ENCODE measurements at places on chromosomes 6 and 20.

DNA sequence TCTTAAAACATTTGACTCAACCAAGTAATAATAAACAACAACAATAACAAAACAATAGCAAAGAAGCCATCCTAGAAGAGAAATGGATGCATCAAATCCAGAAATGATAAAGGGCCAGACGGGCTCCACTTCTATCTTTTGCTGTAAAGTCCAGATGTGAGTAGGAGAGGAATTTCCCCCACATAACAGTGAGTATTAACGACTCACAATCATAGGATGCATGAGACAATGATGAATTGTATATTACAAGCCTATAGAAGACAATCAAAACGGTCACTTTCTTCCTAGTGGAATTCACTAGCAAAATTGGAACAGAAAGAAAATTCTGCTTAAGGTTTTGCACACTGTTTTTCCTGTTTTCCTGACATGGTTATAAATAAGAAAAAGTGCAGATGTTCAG is 97.0 kb upstream of the PREP start:
- no peaks in the 10 kb centered on the region for H3K36me3 ChIP-seq
- no peaks in the 10 kb centered on the region for H3K27me3 ChIP-seq
- H3K27ac ChIP-seq = no peak overlapping the region
- no peak for DNase-seq
- peaks cover 5% of the 10 kb centered on the region for H3K4me1 ChIP-seq
- H3K4me3 ChIP-seq = no peak overlapping the region

DNA sequence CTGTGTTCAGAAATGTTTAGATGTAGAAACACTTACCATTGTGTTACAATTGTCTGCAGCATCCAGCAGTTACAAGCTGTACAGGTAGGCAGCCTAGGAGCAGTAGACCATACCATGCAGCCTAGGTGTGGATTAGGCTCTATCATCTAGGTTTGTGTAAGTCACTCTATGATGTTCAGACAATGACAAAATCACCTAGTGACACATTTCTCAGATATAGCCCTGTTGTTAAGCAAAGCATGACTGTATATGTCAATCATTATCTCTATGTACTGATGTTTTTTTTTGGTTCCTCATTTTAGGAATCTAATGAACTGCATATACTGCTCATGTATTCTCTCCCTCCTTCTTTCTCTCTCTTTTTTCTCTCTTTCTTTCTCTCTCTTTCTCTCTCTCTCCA is 22.2 kb downstream of the CST8 start:
- peaks cover 19% of the 10 kb centered on the region for H3K4me1 ChIP-seq
- no peak overlapping the region for H3K4me3 ChIP-seq
- H3K36me3 ChIP-seq = no peaks in the 10 kb centered on the region
- H3K27me3 ChIP-seq = no peaks in the 10 kb centered on the region
- DNase-seq = no peak
- H3K27ac ChIP-seq = no peak overlapping the region

DNA sequence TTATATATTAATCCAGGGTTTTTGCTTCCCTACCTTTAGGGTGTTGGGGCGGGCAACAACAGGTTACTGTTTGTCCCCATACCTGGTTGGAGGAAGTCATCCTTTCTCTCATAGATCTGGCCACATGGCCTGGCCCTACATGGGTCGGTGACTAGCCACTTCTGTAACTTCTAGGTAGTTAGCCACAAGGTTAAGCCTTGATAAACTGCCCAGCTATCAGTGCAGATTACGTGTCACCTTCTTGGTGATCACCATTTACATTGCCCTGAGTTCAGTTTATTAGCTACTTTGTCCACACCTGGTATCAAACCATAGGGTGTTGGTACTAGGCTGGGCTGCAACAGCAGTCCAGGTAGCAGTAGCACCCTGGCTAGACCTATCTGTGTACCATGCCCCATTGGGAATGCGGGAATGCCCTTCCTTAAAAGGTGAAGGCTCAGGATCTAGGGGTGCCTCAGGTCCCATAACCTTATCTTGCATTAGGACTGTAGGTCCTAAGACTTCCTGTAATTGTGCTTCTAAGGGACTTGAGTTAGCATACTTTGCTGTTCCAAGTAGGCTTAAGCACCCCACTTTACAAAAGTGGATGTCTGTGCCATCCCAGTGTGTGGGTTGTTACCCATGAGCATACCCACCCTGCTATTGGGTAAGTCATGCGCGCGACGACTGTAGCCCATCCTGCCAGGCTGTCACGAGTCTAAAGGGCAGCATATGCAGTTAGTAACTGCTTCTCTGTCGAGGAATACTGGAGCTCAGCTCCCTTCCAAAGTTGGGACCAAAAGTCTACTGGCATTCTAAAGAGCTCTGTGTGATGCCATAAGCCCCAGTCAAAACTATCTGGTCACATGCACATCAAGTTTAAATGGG is 5.2 kb downstream of the ZKSCAN3 start:
- peaks cover 11% of the 10 kb centered on the region for H3K36me3 ChIP-seq
- H3K4me3 ChIP-seq = peak overlapping the region; percentile 94
- DNase-seq = no peak
- no peaks in the 10 kb centered on the region for H3K27me3 ChIP-seq

DNA sequence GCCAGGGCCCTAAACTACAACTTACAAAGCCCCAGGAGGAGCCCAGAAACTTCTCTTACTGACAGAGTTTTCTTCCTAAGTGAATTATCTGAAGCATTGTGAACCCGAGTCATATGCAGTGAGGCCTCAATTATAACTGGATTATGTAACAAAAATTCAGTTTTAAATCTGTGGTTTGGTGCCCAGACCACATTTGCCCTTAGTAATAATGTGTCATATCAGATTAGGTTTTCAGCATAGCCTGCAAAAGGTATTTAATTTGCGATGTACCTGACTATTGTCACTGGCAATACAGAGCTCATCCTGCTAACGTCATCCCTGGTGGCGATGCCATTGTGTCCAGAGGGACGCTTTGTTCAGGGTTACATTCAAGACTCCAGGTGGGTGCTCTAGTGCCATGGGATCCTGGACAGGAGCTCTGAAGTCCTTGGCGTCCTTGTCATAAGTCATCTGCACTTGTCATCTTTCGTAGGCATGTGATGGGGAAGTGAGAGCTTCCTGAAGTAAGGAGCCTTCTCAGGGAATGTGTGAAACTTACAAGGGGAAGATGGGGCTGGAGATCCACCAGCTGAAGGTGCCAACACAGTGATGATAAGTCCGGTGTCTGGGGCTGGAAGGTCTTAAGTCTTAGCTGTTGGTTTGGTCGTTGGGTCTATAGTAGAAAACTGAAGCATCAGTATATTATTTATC is 65.1 kb downstream of the HIVEP1 start:
- no peak overlapping the region for H3K27ac ChIP-seq
- H3K4me1 ChIP-seq = peaks cover 15% of the 10 kb centered on the region
- H3K4me3 ChIP-seq = no peak overlapping the region

GRCh38 chr20:5843054-5843592 is 92.9 kb downstream of the SHLD1 start:
- no peak overlapping the region for H3K27ac ChIP-seq
- H3K4me1 ChIP-seq = peaks cover 6% of the 10 kb centered on the region
- no peak for DNase-seq
- no peaks in the 10 kb centered on the region for H3K27me3 ChIP-seq
- no peaks in the 10 kb centered on the region for H3K36me3 ChIP-seq

- H3K27ac ChIP-seq = no peak overlapping the region
- peaks cover 15% of the 10 kb centered on the region for H3K4me1 ChIP-seq
- DNase-seq = no peak
- H3K4me3 ChIP-seq = no peak overlapping the region
- no peaks in the 10 kb centered on the region for H3K36me3 ChIP-seq
- H3K27me3 ChIP-seq = no peaks in the 10 kb centered on the region
Measured at GRCh38 chr6:72702421-72702820, 80.6 kb downstream of the KCNQ5 start.

- H3K36me3 ChIP-seq = no peaks in the 10 kb centered on the region
- peaks cover 19% of the 10 kb centered on the region for H3K4me1 ChIP-seq
- no peak for DNase-seq
- no peak overlapping the region for H3K27ac ChIP-seq
Measured at GRCh38 chr6:74447013-74447412, 751.0 kb downstream of the CD109 start.

DNA sequence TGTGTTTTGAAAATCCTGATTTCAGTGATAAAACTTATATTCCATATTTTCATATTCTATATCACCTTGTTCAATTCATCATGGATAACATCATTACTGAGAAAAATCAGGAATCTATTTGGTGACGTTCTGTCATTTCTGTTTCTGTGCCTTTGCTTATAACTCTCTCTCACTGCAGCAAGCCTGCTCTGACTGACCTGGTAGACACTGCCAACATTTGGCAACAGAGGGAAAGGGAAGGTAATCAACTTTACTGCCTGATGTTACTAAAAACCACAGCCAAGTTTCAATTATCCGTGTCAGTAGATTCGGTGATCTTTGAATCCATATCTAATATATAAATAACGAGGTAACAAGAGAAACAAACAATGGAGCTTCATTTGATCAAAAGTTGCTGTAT is 501.9 kb downstream of the LMBRD1 start:
- no peaks in the 10 kb centered on the region for H3K36me3 ChIP-seq
- H3K4me1 ChIP-seq = no peaks in the 10 kb centered on the region
- DNase-seq = no peak
- no peaks in the 10 kb centered on the region for H3K27me3 ChIP-seq
- H3K27ac ChIP-seq = no peak overlapping the region
- no peak overlapping the region for H3K4me3 ChIP-seq

All from neural crest cell (in vitro differentiated cells).